ENCODE measurements at places on chromosomes 1 and 21.

- no peak for DNase-seq
Observed at GRCh38 chr1:200624679-200625335, 4.3 kb upstream of the KIF14 start.

- DNase-seq: no peak
Observed at GRCh38 chr1:40701684-40702083, 10.2 kb downstream of the NFYC start.

DNA sequence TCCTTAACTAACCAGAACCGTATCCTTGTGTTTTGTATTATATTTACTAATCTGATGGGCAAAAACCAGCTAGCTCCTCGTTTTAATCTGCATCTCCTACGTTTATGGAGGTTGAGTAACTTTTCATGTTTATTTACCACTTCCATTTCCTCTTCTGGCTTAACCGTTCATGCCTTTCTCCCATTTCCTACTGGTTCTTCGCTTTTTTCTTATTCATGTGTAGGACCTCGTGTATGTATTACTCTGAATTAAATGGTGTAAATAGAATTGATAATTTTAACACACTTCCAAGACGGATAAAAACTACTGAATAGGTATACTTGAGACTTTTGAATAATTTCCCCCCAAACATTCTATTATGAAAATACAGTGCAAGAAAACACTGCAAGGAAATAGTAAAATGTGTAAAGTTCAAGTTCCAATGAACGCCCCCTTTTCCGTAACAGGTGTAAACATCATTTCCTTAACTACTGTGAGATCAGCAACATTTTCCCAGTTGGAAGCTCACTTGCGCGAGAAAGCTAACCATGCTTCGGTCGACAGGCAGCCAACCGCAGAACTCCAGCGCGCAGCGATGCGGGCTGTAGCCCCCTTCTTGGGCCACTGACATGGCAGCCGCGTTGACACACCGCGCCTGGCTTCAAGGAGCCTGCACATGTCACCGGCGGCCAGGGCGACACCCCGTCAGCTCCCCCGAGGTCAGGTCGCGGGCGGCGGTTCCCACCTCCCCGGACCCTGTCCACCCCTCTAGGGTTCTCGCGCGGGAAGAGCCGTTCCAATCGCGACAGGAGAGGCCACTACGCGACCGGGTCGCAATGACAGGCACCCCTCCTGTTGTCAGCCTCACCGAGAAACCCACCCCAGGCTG is 816 bp downstream of the EDEM3 start:
- DNase-seq: no peak

DNA sequence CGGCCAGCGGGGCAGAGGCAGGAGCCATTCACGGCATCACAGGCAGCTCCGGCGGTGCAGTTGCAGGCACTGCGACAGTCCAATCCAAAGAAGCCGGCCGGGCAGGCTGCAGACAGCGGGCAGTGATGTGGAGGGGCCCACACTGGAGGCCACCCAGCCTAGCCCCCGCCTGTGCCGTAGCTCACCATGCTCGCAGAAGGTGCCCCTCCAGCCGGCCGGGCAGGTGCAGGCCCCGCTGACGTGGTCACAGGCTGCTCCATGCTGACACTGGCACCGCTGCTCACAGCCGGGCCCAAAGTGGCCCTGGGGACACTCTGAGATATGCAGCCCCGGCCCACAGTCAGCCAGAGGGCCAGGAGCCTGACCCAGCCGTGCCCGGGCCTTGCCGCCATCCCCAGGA is 45.1 kb downstream of the ARHGEF16 start:
- DNase-seq: no peak

GRCh38 chr21:30479259-30479658 is 908 bp downstream of the KRTAP19-1 start:
- DNase-seq: no peak

- no peak for DNase-seq
Observed at GRCh38 chr1:219927298-219927955, 930 bp downstream of the SLC30A10 start.

DNA sequence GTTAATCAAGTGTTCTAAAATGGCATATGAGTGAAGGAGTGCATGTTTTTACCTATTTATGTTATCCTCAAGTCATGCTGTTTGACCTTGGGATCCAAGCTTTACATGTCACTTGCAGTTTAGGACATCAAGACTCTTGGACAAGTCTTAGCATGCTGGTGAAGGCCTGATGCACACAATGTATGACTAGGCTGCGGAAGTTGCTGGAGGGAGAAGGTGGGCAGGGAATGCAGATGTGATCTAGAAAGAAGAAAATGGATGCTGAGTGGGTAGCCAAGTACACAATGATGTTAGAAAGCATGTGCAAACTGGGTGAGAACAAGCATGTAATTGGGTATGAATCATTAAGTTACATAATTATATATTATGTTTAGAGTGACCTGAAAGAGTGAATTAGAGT is 301.8 kb downstream of the BRINP2 start:
- no peak for DNase-seq

DNA sequence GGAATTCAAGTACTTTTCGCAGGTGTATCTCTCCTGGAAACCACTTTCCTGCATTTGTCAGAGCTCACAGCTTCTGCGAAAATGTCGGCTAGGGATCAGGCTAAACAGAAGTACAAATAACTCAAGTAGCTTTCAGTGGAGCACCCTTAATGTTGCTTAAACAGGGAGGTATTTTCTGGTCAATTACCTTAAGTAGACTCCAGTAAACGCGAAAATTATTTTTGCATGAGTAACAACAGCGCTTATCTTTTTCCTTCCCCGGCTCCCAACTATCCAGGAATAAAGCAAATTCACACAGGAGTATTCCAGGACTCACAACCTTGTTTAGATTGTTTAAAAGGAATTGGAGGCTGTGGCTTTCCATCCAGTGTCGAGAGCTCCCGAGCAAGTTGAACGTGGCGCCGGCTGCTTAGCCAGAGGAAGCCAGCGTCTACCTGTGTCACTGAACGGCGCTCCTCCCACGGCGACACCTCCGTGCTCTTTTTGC is 7.3 kb upstream of the SIM2 start:
- no peak for DNase-seq

DNA sequence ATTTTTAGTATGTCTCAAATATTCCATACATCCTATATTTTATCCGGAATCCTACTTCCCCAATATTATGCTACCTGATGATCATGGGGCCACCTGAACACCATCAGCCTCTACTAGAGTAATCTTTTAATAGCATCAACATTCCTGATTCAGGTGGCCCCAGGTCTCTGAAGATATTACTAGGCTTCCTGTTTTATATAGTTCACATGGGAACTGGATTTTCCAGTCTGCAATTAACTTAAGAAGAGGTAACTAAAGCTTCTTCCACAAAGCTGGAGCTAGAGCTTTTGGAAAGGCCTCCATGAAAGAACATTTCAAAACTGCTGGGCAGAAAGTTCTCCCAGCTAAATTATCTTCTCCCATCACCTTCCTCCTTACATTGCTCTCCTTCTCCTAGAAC is 72.3 kb upstream of the ADAM30 start:
- DNase-seq: no peak

DNA sequence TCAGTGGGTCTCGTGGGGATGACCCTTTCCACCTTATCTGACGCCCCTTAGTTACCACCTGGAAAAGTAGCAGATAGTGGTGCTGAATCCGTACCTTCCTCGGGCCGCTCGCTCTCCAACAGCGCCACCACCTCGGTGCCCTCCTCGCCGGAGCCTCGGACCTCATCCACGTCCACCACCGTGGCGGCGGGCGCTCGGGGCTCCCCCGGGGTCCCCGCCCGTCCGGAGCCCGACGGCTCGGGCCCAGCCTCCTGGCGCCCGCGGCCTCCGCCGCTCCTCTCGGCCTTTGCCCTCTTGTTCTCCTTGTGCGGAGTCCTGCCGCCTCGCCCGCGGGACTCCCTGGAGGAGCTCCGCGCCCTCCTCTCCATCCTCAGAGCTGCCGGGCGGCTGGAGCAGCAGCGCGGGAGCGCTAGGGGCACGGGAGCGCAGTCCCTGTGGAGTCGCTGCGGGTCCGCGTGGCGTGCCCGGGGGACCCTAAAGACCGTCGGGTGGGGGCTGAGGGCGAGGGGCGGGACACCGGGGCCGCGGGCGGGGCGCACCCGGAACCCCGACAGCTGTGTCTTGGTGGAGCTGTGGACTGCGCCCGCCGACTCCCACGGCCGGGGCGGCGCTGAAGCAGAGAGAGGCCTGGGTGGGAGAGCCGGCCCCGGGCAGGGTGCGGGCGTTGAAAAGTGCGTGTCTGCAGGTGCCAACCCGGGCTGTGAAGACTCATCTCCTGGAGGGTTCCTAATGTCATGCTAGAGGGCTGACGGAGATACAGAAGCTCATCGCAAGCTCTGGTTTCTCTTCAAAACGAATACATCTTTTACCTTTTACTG is at the start of gene NPHS2:
TSS of gene NPHS2 (minus strand) at position 452 of the 818 bp plus-strand sequence. CDS start at position 368, 84 bp downstream.
- no peak for DNase-seq

GRCh38 chr1:88876573-88877365 is 14.6 kb downstream of the GTF2B start:
- DNase-seq: no peak

DNA sequence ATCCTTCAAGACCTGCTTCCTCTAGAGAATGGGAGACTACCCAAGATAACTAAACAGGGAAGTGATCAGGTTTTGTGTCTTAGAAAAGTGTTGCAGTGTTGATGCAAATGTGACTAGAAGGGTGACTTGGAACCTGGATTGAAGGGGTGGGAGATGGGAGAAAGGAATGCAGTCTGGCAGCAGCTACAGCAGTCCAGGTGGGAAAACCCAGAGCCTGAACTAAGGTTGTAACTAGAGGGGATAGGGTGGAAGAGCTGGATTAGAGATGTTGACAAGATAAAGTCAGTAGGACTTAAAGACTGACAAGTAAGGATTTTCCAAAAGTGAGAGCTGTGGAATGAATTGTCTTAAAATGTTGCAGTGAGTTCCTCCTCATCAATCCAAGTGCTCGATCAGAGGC is 7.1 kb upstream of the SHISA4 start:
- no peak for DNase-seq

- no peak for DNase-seq
Observed at GRCh38 chr1:174266476-174266875, 107.2 kb downstream of the RABGAP1L start.

- DNase-seq: no peak
Observed at GRCh38 chr1:54239035-54239383, 39.0 kb downstream of the MRPL37 start.

DNA sequence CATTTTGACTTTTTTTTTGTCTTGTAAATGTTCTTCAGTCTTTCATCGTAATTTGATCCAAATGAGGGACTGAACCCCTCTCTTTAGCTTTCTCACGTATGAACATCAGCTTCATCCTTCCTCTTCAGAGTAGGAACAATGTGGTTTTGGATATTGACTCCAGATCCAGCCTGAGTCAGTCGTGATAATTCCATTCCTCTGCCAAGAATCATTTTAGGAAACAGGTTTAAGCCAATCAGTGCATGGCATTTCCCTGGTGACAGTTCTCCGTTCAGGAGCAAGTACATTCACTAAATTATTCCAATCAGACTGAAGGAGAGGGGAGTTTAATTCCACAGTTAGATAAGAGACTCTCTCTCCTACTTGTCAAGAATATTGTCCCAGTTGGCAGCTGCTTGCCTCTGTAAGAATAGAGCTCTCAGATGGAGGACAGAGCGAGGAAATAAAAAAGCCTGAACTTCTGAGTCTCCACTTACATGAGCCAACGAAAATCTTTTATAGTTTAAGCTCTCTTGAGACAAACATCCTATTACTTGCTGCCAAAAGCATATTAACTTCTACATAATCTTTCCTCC is 18.6 kb downstream of the RHOU start:
- no peak for DNase-seq

DNA sequence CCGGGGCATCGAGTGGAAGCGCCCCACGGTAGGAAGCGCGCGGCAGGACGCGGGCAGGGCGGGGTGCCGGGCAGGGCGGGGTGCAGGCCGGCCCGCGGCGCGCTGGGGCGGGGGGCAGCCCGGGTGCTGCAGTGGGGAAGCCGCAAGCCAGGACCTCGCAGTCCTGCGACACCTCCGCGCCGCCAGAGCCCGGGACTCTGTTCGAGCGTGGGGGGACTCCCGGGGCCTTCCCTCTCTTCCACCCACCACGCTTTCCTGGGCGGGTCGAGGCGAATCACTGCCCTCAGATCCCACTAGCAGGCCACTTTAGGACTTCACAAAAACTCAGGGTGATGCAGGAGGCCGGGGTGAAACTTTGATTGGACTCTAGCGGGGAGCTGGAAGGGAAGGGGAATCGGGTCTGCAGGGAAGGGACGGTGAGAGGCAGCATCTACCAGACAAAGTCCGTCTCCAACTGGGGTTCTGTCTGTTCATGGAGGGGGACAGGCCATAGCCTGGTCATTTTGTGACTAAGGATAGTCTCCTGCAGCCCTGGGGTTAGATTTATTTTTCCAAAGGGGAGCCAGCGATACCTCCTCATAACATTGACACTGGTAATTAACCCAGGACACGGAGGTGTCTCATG is 623 bp downstream of the CAPN2 start:
- DNase-seq: no peak

GRCh38 chr1:150563340-150564038 is 14.3 kb downstream of the ADAMTSL4 start:
- DNase-seq: no peak

- no peak for DNase-seq
Observed at GRCh38 chr1:228215663-228216116, 7.8 kb downstream of the OBSCN start.

DNA sequence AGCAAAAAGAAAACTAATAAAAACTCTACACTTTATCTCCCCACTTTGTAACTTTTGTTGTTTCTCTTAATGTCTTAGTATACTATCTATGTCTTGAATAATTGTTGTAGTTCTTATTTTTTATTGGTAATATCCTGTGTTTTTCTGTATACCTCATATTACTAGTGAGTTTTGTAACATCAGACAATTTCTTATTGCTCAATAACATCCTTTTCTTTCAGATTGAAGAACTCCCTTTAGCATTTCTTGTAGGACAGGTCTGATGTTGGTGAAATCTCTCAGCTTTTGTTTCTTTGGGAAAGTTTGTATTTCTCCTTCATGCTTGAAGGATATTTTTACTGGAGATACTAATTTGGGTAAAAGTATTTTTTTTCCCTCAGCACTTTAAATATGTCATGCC is 79.8 kb upstream of the LRRC8B start:
- no peak for DNase-seq

- no peak for DNase-seq
Observed at GRCh38 chr1:3503525-3503886, 49.0 kb downstream of the ARHGEF16 start.

GRCh38 chr1:30695439-30695841 is 27.9 kb downstream of the MATN1 start:
- DNase-seq: no peak

Data from stimulated activated CD8-positive, alpha-beta memory T cell treated with anti-CD3 and anti-CD28 coated beads, Interleukin-15, amount 100 ng/mL, for 1 hour (primary cell).